ENCODE measurements at places on chromosomes 16 and 17.

- DNase-seq, result no peak
Observed at GRCh38 chr17:422196-422930, 69.8 kb upstream of the RPH3AL start.

GRCh38 chr17:17538417-17539391, 42.5 kb upstream of the RASD1 start:
- no peak for DNase-seq

DNA sequence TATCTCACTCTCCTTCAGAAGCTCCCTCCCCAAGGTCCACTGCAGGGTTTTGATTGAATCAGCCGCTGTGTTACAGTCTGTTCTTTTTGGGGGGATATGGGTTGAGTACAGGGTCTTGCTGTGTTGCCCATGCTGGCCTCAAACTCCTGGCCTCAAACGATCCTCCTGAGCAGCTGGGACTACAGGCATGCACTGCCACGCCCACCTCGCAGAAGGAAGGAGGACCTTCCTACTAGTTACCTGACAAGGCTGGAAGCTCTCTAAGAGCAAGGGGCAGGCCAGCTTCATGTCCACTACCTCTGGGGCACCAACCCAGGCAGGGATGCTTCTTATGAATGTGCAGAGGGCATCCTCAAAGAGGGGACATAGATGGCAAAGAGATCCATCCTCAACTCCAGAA, 1.9 kb upstream of the MMP28 start:
- DNase-seq, result no peak

GRCh38 chr17:48054238-48055185, 6.4 kb downstream of the NFE2L1 start:
- peak; percentile 63 for DNase-seq

DNA sequence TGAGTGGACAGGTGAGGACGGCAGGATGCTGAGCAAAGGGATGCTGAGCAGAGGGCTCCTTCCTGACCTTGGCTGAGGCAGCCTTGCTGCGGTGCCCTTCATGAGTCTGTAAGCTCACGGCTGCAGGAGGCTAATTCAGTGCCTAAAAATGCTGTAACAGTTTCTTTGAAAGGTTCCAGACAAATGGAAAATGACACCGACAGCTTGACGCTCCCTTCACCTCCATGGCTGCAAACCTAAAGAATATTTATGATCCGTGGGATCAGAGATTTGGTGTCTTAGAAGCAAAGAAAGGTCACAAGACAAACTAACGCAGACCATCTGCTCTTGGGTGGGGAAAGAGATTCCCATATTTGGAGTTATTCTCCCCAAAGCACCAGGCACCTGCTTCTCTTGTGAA, 28.0 kb downstream of the TOM1L2 start:
- DNase-seq, result no peak

DNA sequence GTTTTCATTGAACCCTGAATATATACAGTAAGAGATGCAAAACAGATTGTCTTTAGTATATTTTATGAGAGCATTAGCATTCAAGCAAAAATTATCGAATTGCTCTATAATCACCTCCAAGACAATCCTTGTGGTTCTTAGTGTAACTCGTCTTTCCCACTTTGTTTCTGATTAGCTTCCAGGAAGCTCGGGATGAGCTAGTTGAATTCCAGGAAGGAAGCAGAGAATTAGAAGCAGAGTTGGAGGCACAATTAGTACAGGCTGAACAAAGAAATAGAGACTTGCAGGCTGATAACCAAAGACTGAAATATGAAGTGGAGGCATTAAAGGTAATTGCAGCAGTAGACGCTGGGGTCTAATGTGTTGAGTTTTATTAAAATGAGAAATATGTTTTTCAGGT, 9.9 kb downstream of the NDEL1 start:
- DNase-seq, result no peak

- no peak for DNase-seq
Observed at GRCh38 chr17:2435862-2436261, 35.0 kb upstream of the MNT start.

GRCh38 chr17:49554694-49555494, 20.8 kb upstream of the NXPH3 start:
- no peak for DNase-seq

- no peak for DNase-seq
Observed at GRCh38 chr16:2765462-2766404, 11.3 kb downstream of the ELOB start.

- DNase-seq, result no peak
Observed at GRCh38 chr17:82436601-82437324, 13.8 kb downstream of the CYBC1 start.

DNA sequence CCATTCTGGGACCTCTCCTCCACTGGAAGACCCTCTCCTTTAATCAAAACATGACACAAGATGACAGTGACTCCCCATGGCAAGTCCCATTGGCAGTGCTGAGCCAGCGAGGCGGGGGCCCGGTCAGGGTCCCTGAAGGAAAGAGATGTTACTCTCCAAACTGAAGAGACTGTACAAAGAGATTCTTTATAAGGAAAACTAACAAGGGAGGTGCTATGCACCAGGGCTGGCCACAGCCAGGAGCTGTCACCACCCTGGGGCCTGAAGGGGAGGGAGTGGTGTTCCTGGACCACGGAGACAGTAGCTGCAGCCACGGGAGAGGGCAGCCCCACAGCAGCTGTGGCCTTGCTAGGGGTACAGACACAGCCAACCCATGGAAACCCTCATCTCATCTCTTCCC, 123.1 kb downstream of the XYLT1 start:
- DNase-seq, result no peak

DNA sequence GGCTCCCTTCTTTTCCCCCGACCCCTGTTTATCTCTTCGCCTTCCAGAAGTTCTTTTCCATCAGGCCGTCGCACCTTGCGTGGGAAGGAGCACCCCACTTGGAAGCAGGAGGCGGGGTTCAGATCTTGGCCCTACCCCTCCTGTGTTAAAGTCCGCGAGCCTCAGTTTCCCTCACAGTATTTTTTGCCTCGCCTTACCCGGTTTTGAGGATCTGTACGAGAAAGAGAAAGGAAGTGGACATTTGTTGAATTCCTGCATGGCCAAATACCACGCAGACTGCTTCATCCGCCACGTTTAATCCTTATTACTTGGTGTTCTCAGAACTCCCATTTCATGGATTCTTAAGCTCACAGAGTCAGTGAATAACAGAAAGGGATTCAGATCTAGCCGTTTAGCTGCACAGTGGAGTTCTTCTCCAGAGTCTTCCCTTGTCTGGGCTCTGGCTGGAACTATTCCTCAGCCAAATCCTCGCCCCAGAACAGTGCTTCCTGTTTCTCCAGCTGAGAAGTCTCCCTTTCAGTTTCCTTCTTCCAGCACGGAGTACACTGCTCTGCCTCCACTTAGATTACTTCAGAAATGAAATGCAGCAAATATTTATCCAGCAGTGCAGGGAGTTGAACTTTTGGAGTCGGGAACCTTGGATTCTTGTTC, 590 bp downstream of the TMEM219 start:
- peak; percentile 58 for DNase-seq

GRCh38 chr17:38872027-38872511, 2.2 kb downstream of the LASP1 start:
- DNase-seq, result no peak

GRCh38 chr16:21037736-21038135, 112.9 kb downstream of the DNAH3 start:
- no peak for DNase-seq

DNA sequence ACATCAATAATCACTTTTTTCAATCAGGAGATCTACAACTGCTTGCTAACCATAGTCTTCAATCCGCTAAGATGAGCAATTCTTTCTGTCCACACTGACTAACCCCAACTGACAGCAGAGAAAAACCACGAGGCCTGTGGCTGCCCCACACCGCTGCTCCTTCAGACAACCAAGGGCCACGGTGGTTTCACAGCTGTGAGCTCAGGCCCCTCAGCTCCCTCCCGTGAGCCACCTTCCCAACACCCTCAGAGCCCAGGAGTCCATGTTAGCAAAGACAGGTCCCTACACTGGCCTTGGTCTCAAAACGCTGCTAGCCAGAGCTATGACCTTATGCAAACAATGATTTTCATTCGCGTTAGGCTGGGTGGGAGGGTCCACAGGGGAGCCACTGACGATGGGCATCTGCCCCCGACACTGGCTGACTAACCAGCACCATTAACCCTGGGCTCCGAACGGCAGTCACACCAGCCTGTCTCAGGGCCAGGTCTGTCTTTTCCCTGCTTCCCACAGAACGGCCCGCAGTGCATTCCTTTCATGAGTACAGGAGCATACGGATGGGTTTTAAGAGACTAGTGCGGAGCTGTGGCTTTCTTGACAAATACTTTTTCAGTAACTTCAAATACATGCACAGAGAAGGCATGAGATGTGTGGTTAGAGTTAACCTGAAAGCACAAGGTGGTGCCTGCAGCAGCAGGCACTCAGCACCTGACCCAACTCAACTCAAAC, 67.3 kb downstream of the ANKRD11 start:
- peak; percentile 47 for DNase-seq

DNA sequence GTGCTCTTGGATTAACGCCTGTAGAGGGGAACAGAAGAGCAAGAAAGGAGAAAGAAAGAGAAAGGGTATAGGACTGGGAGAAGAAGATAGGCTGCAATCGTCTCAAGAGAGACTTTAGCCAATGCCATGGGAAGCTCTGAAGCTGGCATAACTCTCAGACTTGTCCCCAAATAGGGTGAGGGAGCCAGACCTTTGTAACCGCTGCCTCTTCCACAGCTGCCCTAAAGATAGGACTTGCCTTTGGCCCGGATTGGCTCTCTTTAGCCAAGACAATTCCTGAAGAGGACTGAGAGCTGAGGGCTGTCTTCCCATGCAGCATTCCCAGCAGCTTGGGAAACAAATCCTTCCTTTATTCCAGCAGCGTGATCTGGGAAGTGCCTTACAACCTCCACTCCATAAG, 20.8 kb upstream of the MMD start:
- DNase-seq, result no peak

GRCh38 chr16:77955127-77955526, 67.2 kb upstream of the CLEC3A start:
- DNase-seq, result no peak

DNA sequence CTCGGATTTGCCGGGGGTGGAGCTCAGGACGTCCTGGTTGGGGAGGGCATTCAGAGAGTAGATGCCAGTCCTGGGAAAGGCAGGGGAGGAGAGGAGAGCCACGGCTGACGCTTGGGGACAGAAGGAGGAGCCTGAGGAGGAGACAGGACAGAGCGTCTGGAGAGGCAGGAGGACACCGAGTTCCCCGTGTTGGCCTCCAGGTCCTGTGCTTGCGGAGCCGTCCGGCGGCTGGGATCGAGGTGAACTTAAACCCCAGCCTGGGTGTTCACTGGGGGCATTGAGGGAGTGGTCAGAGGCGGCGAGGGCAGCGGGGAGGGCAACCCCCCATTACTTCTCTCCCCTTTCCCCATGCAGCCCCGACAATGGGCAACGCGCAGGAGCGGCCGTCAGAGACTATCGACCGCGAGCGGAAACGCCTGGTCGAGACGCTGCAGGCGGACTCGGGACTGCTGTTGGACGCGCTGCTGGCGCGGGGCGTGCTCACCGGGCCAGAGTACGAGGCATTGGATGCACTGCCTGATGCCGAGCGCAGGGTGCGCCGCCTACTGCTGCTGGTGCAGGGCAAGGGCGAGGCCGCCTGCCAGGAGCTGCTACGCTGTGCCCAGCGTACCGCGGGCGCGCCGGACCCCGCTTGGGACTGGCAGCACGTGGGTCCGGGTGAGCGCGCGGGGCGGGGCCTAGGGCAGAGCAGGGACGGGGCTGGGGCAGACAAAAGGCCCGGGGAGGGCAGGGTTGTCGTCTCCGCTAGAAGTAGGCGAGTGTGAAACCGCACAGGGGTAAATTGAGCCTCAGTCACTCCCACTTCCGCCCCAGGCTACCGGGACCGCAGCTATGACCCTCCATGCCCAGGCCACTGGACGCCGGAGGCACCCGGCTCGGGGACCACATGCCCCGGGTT, 3.7 kb downstream of the NOL3 start:
- peak; percentile 82 for DNase-seq

- DNase-seq, result no peak
Observed at GRCh38 chr17:41190328-41190727, 641 bp downstream of the KRTAP9-1 start.

DNA sequence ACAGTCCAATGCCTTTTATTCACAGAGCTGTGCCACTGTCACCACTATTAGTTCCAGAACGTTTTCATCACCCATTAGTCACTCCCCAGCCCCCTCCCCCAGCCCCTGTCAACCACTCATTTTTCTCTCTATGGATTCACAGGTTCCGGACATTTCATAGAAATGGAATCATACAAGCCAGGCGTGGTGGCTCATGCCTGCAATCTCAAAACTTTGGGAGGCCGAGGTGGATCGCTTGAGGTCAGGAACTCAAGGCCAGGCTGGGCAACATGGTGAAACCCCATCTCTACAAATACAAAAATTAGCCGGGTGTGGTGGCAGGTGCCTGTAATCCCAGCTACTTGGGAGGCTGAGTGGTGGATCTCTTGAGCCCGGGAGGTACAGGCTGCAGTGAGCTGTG, 759 bp upstream of the PAM16 start:
- DNase-seq, result no peak

DNA sequence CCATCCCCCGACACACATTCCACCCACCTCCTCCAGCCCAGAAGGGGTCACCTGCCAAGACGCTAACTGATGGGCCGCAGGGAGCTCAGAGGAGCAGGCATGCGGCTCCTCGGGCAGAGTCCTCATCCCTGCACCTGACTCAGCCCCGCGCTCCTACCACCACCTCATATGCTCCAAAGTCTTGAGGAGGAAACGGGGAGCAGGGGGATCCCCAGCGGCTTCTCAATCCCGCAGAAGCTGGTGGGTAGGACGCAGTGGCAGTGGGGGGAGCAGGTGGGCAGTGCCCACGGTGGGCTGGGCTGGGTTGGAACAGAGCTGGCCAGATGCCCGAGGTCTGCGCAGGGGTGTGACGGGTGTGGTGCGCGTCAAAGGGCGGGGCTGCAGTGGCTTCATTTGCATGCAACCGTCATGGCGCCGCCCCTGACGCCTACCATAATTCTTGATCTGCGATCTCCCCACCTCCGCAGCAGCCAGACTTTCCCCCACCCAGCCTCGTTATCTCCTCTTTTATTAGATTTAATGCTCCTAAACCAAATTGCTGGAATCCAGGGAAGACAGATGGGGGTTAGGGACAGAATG, 39.0 kb upstream of the EMP2 start:
- no peak for DNase-seq

DNA sequence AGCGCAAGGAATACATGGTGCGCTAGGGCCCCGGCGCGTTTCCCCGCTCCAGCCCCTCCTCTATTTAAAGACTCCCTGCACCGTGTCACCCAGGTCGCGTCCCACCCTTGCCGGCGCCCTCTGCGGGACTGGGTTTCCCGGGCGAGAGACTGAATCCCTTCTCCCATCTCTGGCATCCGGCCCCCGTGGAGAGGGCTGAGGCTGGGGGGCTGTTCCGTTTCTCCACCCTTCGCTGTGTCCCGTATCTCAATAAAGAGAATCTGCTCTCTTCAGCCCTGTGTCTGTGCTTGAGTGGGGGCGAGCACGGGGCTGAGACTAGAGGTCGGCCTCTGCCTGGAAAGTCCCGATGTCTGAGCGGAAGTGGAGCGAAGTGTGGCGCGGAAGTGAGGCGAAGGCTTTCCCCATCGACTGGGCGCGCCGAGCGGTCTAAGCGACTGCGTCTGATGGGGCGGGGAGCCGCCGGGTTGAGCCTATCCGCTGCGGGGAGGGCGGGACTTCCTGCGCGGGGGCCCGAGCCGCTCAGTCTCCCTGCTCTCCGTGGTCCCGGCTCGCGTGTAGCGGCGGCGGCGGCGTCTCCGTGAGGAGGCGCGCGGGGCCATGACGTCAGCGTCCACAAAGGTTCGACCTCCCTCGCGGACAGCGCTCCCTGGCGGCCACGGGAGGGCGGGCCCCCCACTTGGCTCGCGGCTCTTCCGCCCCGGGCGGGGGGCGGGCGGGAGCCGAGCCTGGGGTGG, 2.0 kb downstream of the RNASEK start:
- peak; percentile 95 for DNase-seq
